ENCODE measurements at places on chromosomes 5 and 9. TPM values are rescaled to one million over a fixed set of nuclear protein-coding genes. Genes with fewer than 3 reads are reported as not detected.

- peaks cover 14% of the 10 kb centered on the region for H3K4me1 ChIP-seq
- no peak overlapping the region for H3K27ac ChIP-seq
- DNase-seq = no peak
- H3K4me3 ChIP-seq = no peak overlapping the region
Measured at GRCh38 chr9:93899609-93900435, 55.3 kb downstream of the BARX1 start.

DNA sequence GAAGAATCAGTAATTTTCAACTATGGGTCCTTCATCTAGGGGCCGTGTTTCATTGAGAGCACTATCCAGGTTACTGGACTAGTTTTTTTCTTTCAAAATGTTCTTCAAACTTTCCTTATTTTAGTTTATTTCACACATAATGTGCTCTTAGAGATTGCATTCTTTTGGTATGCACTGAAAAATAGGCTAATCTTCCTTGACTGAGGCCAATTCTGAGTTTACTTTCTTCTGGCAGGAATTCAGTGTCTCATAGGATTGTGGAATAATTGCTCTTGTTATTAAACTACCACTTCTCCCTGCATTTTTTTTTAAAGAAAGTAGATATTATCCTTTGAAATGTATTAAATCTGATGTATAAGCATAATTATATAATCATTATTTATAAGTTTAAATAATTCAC is 624.5 kb downstream of the RAB3C start:
- H3K27me3 ChIP-seq = no peaks in the 10 kb centered on the region
- no peak overlapping the region for H3K4me3 ChIP-seq
- no peaks in the 10 kb centered on the region for H3K36me3 ChIP-seq
- no peak overlapping the region for H3K27ac ChIP-seq

DNA sequence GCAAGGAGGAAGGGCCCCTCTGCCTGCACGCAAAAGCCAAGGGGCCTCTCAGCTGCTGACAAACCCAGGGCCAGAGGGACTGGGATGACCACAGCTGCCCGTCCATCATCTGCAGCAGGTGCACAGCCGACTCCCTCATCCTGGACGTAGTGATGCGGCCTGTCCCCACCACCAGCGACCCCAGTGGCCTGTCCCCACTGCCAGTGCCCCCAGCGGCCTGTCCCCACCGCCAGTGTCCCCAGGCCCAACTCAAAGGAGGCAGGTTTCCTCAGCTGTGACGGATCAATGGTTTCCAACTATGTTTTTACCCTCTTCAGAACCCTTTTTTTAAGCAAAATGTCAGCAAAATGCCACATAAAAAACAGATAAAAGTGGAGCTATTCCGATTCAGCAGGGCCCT is 62.5 kb downstream of the VAV2 start:
- no peak overlapping the region for H3K4me3 ChIP-seq
- H3K36me3 ChIP-seq = no peaks in the 10 kb centered on the region
- H3K27me3 ChIP-seq = no peaks in the 10 kb centered on the region
- DNase-seq = no peak
- no peak overlapping the region for H3K27ac ChIP-seq

DNA sequence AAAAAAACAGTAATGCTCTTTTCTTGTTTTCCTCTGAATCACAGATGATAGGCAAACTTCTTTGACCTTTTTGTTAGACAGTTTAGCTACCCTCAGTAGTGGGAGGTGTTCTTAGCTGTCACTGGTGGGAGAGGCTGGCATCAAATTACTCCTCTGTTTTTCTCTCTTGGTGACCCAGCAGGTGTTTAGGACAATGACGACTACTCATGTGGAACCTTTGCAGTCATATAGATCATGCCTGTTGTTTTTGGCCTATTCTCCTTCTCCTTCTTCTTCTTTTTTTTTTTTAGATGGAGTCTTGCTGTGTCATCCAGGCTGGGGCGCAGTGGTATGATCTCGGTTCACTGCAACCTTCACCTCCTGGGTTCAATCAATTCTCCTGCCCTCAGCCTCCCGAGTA is 15.4 kb upstream of the NPR2 start:
- H3K27me3 ChIP-seq = no peaks in the 10 kb centered on the region
- no peak overlapping the region for H3K27ac ChIP-seq
- DNase-seq = no peak

- no peaks in the 10 kb centered on the region for H3K4me1 ChIP-seq
- H3K4me3 ChIP-seq = no peak overlapping the region
- DNase-seq = no peak
Measured at GRCh38 chr5:59333416-59333815, 560.1 kb downstream of the PDE4D start.

DNA sequence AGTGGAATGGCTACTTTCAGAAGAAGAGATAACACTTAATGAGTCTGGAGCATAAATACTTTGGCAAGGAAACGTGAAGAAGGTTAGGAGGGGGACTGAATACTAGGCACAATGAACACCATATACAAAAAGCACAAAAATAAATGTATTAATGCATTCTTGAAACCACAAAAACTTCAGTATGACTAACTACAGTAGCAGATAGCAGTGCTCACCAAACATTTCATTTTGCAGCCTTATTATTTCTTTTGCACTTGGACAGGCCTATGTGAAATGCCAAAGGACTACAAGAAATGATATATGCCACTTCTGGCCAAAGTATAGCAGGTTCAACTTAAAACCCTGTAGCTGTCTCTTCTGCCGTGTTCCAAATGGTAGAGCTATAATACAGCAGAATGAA is 26.3 kb downstream of the UBQLN1 start:
- H3K4me3 ChIP-seq = no peak overlapping the region
- peaks cover 4% of the 10 kb centered on the region for H3K36me3 ChIP-seq
- H3K27me3 ChIP-seq = no peaks in the 10 kb centered on the region
- no peaks in the 10 kb centered on the region for H3K4me1 ChIP-seq

DNA sequence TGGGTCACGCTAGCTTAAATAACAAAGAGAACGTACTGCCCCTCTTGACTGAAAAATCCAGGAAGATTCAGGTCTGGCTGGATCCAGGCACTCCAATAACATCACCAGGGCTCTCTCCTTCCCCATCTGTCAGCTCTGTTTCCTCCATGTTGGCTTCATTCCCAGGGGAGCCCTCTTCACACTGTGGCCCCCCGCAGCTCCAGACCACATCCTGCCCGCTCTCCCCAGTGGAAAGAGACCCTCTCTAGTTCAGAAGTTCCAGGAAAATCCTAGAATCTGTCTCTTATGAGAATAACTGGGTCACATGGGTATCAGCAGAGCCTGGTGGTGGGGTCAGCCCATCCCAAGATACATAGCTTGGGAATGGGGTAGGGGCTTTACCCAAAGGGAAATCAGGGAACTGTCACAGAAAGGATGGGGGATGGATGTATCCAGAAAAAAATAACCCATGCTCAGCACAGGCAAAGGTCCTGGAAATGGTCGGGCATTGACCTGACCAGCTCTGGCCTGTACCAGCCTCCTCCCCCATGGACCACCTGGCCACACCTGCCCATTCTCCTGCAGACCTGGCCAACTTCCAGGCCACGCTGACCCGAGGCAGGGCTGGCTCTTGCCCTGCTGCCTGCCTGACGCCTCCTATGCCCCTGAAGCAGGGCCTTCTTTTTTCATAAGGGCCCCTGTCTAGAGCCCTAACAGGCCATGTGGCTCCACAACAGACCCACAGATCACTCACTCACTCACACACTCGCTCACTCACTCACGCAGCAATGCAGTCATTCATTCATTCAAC is 65.9 kb downstream of the COL23A1 start:
- DNase-seq = no peak
- no peak overlapping the region for H3K4me3 ChIP-seq
- H3K4me1 ChIP-seq = peaks cover 13% of the 10 kb centered on the region

DNA sequence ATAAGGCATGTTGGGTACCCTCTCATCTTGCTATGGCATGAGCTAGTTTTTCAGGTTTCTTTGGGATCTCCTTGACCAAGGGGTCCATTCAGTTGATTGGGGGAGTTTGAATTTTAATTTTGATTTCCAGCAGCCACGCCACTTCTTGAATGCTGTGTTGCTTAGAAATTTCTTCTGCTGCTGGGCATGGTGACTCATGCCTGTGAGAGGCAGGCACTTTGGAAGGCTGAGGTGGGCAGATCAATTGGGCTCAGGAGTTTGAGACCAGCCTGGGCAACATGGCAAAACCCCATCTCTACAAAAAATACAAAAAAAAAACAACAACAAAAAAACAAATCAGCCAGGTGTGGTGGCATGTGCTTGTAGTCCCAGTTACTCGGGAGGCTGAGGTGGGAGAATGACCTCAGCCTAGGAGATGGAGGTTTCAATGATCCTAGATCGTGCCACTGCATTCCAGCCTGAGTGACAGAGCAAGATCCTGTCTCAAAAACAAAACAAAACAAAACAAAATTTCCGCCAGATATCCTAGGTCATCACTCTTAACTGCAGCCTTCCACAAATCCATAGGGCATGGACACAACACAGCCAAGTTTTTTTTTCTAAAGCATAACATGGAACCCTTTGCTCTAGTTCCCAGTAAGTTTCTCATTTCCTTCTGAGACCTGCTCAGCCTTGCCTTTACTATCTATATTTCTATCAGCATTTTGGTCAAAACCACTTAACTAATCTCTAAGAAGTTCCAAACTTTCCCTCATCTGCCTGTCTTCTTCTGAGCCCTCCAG is 17.7 kb downstream of the TMC1 start:
- no peaks in the 10 kb centered on the region for H3K36me3 ChIP-seq
- H3K27ac ChIP-seq = no peak overlapping the region
- H3K4me1 ChIP-seq = no peaks in the 10 kb centered on the region
- no peaks in the 10 kb centered on the region for H3K27me3 ChIP-seq
- no peak for DNase-seq

DNA sequence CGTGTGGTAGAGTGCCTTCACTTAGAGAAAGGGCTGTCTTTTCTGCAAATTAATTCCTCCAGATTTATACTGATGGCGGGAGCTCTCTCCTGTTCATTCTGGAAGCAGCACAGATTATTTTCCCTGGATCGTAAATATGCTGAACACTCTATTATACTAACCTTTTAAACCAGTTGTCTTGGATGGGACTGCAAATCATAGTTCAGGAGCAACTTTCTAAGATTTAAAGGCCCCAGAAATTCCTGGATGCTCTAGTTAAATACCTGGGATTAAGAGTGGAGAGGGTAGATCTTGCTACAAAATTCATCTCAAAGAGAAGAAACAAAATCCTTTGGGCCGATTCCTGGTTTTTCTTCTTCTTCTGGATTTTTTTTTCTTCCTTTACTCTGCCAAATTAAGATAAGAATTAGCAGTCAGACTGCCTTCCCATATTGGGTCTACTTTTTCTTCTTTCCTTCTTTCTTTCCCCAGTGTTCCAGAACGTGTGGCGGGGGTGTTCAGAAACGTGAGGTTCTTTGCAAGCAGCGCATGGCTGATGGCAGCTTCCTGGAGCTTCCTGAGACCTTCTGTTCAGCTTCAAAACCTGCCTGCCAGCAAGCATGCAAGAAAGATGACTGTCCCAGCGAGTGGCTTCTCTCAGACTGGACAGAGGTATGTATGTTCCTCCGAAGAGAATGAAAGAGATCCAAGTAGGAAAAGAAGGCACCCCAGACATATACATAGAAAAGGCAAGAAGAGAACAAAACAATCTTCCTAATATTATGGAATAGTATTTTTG is 262.7 kb downstream of the SAXO1 start:
- no peak for DNase-seq
- H3K27ac ChIP-seq = no peak overlapping the region
- H3K27me3 ChIP-seq = no peaks in the 10 kb centered on the region
- H3K36me3 ChIP-seq = no peaks in the 10 kb centered on the region
- H3K4me1 ChIP-seq = no peaks in the 10 kb centered on the region

GRCh38 chr5:166909926-166910325 is 1381.5 kb upstream of the WWC1 start:
- H3K4me3 ChIP-seq = no peak overlapping the region
- no peaks in the 10 kb centered on the region for H3K4me1 ChIP-seq
- DNase-seq = no peak

GRCh38 chr5:72647806-72648205 is 140.6 kb upstream of the ZNF366 start:
- no peak overlapping the region for H3K4me3 ChIP-seq
- no peak for DNase-seq
- no peaks in the 10 kb centered on the region for H3K36me3 ChIP-seq

GRCh38 chr9:10168241-10168640 is 444.6 kb downstream of the PTPRD start:
- no peak for DNase-seq
- no peak overlapping the region for H3K27ac ChIP-seq
- H3K36me3 ChIP-seq = no peaks in the 10 kb centered on the region

DNA sequence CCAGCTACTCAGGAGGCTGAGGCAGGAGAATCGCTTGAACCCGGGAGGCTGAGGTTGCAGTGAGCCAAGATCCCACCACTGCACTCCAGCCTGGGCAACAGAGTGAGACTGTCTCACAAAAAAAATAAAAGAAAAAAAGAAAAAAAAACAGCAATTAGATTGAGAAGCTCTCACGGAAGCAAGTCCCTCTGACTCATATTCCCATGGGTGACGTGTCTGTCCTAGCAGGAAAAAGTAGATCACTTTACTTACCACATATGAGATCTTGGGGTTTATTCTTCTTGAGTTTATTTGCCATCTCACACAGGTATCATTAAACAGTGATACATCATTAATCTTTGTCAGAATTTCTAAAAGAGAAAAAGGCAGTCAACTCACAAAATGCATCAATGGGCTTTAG is 62.6 kb downstream of the SUSD1 start:
- H3K27me3 ChIP-seq = no peaks in the 10 kb centered on the region
- no peak overlapping the region for H3K4me3 ChIP-seq
- peaks cover 4% of the 10 kb centered on the region for H3K4me1 ChIP-seq
- H3K36me3 ChIP-seq = no peaks in the 10 kb centered on the region
- no peak overlapping the region for H3K27ac ChIP-seq

GRCh38 chr5:79333852-79334557 is 98.1 kb downstream of the JMY start:
- no peak overlapping the region for H3K4me3 ChIP-seq
- no peaks in the 10 kb centered on the region for H3K4me1 ChIP-seq
- no peaks in the 10 kb centered on the region for H3K36me3 ChIP-seq
- H3K27ac ChIP-seq = no peak overlapping the region
- H3K27me3 ChIP-seq = no peaks in the 10 kb centered on the region

GRCh38 chr9:128246471-128246870 is 29.3 kb downstream of the GOLGA2 start:
- no peak overlapping the region for H3K27ac ChIP-seq
- H3K4me1 ChIP-seq = peaks cover 15% of the 10 kb centered on the region
- DNase-seq = no peak
- H3K36me3 ChIP-seq = no peaks in the 10 kb centered on the region
- H3K27me3 ChIP-seq = peaks cover 23% of the 10 kb centered on the region

DNA sequence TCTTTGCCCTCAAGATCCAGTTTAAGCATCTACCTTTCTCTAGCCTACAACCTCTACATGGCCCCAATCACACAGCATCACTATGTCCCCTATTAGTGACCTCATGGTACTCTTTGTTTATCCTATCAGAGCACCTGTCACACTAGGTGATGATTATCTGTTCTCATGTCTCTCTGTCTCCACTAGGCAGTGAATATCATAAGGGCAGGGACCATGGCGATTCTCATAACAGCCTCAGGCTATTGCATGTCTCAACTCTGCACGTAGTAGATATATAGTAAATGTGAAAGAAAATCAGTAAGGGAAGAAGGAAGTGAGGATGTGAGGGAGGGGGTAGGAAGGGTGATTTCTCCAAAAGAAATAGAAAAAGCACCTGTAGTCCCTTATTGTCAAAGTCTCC is 311.0 kb downstream of the NSG2 start:
- no peaks in the 10 kb centered on the region for H3K4me1 ChIP-seq
- H3K27me3 ChIP-seq = no peaks in the 10 kb centered on the region
- H3K36me3 ChIP-seq = no peaks in the 10 kb centered on the region

GRCh38 chr5:15823398-15823797 is 323.4 kb downstream of the FBXL7 start:
- no peaks in the 10 kb centered on the region for H3K36me3 ChIP-seq
- H3K27me3 ChIP-seq = no peaks in the 10 kb centered on the region
- H3K27ac ChIP-seq = no peak overlapping the region
- H3K4me1 ChIP-seq = no peaks in the 10 kb centered on the region
- DNase-seq = no peak

The HNRNPAB gene
- total RNA-seq = 195 TPM

The PAEP gene
- not detected for total RNA-seq

The GMCL2 gene
- total RNA-seq = not detected

The MCC gene
- 2.5 TPM for total RNA-seq

The PKD2L2 gene
- total RNA-seq = not detected

The CCIN gene
- total RNA-seq = not detected

All from neural progenitor cell (in vitro differentiated cells).